ENCODE measurements at places on chromosomes 12 and 14.

DNA sequence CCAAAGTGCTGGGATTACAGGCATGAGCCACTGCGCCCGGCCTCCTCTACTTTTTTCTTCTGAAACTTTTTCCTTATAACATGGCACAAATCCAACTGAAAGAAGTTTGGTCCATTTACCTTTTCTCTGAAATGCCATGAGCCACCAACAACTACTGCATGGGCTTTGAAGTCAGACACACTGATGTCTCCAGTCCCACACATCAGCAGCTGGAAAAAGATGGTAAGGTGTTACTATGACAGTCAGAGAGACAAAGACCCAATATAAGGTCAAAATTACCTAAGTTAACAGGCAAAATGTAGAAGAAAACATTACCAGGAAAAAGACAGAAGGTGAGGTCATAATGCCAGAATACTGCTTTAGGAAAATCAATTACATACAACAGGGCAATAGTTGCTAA is 48.2 kb downstream of the AREL1 start:
- no peak for DNase-seq

- no peak for DNase-seq
Measured at GRCh38 chr12:108702595-108703320, 28.6 kb downstream of the CORO1C start.

- no peak for DNase-seq
Measured at GRCh38 chr14:50233951-50234250, 2.5 kb upstream of the SOS2 start.

GRCh38 chr12:126706300-126706699 is 1560.7 kb upstream of the TMEM132C start:
- no peak for DNase-seq
